ENCODE measurements at places on chromosomes 16 and 17.
A peak's percentile ranks its signal among the peaks of the same experiment; 100 is the strongest.

DNA sequence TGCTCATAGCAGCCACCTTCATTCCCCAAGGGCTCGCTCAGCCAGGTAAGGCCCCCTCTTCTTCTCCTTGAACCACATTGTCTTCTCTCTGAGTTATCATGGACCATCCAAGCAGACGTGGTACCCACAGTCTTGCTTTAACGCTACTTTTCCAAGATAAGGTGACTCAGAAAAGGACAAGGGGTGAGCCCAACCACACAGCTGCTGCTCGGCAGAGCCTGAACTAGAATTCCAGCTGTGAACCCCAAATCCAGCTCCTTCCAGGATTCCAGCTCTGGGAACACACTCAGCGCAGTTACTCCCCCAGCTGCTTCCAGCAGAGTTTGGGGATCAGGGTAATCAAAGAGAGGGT lies 272 bp downstream of the CCL2 start:
- DNase-seq, result no peak

DNA sequence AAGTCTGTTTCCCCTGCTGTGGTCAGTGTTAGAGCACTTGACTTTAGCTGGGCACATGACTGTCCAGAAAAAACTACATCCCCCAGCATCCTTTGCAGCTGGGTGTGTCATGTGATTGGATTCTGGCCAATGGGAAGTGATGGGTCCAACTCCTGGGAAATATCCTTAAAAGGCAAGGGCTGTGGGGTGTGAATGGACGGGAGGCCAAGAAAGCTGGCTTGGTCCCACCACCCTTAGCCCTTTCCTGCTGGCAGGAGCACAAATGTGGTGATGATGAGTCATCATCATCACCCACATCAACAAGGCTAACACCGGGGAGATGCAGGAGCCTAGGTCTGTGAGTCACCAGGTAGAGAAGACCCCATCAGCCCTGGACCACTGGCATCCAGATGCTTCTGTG lies 341.7 kb downstream of the C16orf95 start:
- no peak for DNase-seq

DNA sequence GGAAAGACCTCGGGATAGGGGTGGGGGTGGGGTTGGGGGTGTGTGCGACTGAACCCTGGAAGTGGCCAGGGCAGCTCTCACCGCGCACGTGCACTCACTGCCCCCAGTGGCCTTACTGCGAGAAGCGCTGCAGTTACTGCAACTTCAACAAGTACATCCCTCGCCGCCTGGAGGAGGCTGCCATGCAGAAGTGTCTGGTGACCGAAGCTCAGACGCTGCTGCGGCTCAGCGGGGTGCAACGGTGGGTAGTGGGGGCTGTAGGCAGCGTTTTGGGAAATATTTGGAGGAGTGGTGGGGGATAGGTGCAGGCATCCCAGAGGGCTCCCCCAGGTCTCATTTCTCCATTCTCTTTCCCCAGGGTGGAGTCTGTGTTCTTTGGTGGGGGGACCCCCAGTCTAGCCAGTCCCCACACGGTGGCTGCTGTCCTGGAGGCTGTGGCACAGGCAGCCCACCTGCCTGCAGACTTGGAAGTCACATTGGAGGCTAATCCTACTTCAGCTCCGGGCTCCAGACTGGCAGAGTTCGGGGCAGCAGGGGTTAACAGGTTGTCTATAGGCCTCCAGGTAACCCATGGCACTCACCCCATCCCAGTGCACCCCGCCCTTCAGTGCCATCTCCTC lies 972 bp downstream of the RSAD1 start:
- DNase-seq, result peak; percentile 22

DNA sequence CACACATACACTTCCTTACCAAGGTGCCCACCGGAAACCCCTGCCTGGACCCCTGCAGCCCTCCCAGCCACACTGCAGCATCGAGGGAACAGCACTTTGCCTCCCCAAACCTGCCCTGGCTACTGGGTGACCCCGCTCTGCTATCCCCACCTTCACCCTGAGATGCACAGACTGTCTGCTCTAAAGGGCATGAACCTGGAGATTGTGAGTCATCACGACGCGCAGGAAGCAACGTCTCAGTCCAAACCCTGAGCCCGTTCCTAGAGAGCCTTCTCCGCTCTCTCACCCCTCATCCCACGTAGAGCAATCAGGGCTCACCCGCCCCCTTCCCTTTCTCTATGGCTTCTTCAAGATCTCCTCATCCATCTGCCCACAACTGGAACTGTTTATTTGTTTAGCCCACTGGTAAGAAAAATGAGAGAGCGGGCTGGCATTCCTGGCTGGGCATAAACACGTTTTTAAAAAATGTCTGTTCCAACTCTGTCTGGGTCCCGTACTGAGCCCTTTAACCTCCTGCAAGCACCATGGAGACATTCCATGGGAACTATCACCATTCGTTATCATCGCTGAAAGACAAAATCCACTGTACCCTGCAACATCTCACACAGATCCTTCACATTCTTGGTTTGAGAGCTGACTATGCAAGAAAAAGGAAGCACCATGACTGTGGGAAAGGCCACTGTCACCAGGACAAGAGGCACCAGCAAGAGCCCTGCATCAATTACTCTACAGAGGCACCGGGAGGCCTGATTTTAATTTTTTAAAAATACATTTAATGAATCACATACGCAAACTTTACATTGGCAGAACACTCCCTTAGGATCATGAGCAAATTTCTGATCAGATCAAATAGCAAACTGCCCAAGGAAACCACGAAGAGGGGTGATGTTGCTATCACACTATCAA lies 28.2 kb downstream of the ZFHX3 start:
- no peak for DNase-seq

DNA sequence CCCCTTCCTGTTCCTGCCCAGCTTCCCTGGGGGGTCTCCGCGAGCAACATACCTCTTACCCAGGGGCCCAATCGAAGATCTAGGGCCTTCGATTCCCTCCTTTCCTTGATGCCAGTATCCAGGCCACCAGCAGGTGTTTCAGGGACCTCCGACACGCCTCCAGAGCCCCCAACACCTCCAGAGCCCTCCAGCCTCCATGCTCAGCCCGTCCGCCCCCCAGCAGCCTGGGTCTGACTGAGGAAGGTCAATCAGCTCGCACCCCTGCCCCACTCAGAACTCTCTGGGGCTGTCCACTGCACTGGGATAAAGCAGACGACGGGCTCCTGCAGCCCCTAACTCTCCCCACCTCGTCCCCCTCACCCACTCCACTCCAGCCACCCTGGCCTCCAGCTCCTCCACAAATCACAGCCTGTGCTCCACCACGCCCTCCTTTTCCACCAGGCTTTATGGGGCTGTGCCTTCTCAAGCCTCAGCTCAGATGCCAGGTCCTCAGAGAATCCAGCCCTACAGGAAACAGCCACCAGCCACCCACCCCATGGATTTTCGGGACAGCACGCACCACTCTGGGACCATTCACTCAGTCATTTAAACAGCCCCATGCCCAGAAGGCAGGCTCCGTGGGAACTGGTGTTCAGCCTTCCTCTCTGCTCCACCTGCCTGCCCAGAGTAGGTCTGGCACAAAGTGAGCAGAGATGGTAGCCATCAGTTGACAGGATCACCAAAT lies 247.1 kb downstream of the RBFOX3 start:
- DNase-seq, result no peak

- DNase-seq, result no peak
These were observed 19.7 kb downstream of the DEXI start for GRCh38 chr16:10922328-10923145.

DNA sequence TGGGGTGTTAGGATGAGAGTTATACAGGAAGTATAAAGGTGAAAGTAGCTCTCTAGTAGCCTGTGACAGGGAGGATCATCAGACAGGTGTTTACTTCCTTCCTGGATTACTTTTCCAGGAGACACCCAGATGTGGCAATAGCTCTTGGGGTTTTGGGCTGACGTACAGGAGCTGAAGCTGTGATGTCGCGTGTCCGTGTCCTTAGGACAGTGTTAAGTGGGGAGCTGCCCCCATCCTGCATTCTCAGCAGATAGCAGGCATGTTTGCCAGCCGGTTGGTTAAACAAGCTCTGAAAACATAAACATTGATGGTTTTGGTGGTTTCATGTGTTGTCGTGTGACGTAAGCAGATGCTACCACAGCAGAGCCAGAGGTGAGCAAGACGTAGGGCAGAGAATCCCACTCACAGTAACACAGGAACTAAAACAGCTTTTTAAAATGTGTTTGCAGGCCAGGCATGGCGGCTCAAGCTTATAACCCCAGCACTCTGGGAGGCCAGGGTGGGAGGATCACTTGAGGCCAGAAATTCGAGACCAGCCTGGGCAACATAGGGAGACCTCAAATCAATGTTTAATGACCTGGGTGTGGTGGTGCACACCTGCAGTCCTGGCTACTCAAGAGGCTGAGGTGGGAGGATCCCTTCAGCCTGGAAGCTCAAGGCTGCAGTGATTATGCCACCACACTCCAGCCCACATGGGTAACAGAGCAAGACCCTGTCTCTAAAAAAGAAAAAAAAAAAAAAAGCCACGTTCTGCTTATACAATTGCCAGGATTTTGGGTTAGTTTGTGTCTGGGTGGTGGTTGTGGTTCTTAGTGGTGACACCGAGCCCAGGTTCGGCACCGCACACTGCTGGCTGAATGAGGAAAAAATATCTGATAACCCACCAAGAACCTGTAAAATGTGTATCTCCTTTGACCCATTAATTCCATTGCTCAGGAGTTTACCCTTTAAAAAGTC lies 18.2 kb upstream of the IL17C start:
- no peak for DNase-seq

- DNase-seq, result no peak
These were observed 110.4 kb downstream of the MSI2 start for GRCh38 chr17:57366558-57367351.

DNA sequence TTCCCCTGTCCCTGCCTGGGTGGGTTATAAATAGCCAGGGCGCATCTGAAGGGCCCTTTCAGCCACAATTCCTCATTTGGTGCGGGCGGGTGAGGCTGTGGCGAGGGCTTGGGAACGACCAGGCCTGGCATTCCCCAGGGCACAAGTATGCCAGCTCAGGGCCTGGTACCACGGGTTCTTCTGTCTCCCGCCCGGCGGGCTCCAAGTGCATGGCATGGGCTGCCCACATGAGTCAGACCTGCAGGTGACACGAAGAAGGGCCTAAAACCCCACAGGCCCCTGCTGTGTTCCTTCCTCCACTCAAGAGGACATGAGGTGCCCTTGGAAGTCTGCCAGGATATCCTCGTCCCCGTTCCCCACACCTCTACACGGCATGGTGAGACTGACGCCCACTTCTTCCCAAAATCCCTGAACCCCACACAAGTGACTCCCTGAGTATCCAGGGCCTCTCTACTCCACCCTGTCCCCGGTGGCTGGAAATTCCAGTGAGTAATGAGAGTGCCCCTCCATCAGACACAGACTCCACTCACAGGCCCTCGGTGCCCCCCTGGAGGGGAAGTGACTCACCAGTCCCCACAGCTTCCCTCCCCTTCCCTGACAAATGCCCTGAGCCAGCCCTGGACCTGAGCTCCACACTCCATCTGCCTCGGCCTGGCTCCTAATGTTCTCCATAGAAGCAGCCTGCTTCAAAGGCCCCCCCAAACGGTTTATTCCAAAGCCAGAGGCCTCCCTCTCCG lies 68.8 kb downstream of the ABR start:
- DNase-seq, result no peak

DNA sequence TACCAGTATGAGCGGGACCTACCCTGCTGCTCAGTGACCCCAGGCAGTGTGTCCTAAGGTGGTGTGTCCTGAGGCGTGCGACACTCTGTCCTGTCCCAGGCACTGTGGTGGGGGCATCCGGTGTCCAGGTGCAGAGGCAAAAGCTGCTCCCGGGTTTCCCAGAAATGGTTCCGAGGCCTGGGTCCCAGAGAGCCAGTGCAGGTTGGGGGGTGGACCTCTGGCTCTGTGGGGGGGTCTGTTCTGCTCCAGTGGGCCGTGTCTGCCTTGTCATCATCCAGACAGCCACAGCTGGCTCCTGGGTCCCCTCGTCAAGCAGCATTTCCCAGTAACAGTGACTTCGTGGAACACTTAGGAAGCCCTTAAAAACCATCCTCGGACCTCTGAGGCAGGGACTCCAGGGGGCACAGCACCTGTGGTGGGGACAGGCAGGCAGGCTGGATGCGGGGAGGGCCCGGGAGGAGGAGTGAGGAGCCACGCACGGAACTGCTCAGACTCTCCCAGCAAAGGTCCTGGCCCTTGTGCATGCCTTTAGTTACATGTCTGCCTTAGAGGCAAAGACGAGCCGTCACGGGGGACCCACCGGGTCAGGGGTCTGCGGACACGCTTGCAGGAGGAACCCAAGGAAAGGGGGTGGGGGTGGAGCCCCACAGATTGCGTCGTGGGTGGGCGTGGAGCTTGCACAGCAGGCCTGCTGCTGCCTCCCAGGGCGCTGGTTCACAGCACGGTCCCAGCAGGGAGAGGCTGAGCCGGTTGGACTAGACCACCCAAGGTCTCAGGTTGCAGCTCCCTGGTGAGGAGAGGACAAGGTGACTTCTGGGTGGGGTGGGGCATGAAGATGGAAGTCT lies 5.6 kb downstream of the SLC16A3 start:
- DNase-seq, result no peak

- DNase-seq, result no peak
These were observed 15.5 kb upstream of the BRCA1 start for GRCh38 chr17:43140396-43141332.

Measured in stimulated activated CD4-positive, alpha-beta T cell treated with anti-CD3 and anti-CD28 coated beads, Interleukin-1b, Interleukin-23, amount 100 ng/mL, for 1 hour (primary cell).